Stimulated activated CD4-positive, alpha-beta T cell treated with anti-CD3 and anti-CD28 coated beads, TNF-alpha, amount 100 ng/mL, for 1 hour (primary cell): ENCODE measurements at places on chromosomes 12 and 14.

DNA sequence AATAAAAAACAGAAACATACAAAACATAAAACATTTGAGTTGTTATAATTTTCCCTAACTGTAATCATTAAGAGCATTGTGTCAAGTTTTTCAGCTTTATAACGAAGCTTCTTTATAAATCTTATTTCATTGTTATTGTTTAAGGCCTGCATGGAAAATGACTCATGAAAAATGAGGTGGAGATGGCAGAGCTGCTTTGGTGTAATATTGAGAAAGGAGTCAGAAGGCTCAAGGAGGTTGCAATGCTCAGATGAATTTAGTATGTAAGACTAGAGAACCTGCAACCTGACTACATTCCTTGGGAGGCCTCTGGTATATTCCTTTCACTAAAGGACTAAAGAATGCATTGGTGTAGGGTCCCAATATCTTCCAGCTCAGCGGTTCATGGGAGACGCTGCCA, 61.5 kb downstream of the TMEM30B start:
- no peak for DNase-seq

DNA sequence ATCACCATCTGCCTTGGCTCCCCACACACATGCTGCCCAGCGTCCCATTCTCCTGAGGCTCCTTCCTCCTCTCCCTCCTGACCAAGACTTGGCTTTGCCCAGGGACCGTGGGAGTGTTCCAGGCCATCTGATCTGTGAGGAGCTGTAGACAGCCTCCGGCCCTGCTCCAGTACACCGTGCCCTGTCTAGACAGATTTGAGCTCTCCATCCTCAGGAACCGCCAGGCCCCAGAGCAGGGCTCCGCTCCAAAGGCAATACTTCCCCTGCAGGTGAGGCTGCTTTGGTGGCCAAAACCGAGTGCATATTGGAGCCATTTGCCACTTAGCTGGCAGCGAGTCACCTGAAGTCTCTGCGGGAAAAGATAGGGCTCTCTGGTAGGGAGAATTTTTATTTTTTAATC, 147.4 kb downstream of the ANO2 start:
- DNase-seq = no peak

DNA sequence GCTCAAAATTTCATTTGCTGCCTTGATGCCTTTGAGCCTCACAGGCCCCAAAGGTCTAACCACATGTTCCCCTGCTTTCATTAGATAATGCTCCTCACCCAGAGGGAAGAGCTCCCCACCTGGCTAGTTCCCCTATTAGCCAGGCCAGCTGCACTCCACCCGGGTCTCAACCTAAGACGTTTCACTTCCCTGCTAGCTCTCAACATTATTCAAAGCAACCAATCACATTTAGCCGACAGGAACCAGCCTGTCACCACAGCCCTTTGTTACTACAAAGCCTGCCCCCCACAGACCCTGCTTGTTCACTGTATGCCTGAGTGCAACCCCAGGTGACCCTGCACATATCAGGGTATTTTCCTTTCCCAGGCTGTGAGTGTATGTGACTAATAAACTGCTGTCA, 78.6 kb downstream of the SLC15A5 start:
- no peak for DNase-seq

DNA sequence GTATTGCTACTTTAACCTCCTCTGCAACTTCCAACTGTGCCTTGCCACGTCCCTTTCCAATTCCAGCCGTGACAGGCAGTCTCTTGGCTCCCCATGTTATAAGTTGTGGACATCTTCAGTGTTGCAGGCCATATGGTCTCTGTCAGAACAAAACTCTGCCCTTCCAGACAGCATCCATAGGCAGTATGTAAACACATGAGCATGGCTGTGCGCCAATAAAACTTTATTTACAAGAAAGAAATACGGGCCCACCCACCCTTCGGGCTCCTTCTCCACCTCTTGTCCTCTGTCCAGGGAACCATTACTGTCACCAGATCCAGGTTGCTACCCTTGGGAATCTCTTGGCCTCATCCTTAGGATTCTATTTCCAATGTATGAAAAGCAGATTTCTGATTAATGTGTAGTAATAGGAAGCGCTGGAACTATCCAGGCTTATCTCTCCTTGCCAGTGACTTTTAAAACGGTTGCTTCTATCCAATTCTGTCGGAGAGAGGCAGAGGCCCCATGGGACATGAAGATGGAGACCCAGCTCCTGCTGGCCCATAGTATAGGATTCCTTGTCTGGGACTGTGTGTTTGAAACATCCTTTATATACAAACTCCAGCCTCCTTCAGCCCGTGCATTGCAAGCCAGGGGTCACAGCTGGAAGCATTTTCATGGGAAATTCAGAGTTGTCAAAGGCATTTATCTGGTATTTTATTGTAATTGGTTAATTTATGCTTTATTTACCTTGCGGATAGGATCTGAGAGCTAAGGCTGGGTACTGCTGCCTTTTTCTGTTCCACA, 114.4 kb downstream of the ZNF664 start:
- DNase-seq = no peak

DNA sequence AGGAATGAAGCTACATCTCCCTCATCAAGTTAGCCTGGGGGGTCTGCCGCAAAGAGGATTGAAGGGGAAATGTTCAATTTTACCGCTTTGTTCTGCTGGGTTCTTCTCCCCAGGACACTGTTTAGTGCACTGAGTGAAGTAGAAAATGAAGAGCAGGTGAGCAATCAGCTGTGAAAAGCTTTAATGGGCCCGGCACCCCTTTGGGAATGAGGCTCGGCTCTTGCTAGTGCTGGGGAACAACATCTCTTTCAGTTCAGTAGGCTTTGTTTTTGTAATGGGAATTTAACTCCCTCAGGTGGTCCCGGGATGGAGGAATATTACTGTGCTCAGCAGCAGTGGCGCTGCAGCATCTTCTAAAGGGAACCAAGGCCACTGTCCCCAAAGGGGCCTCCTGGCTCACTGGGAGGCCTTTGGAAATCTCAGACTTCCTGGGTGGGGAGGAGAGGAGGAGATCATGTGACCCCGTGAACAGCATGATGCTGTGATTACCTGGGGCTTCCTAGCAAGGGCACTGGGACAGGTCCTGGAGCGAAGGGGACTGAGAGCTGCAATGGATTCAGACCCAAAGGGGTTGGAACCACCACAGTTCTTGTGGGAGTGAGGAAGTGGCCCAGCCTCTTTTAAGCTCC, 85.2 kb upstream of the MAX start:
- DNase-seq = no peak

DNA sequence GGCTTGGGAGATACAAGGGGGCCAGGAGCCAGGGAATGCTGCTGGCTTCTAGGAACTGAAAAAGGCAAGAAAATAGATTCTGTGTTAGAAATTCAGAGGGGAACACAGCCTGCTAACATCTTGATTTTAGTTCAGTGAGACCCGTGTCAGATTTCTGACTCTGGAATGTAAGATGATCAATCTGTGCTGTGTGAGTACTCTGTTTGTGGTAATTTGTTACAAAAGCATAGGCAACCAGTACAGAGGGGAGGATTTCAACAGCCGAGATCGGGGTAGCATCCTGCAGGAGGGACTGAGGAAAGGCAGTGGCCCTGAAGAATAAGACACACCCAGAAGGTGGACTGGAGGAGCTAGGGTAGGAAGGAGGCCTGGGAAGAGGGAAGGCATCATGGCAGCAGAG, 410.0 kb upstream of the CCDC196 start:
- no peak for DNase-seq

- no peak for DNase-seq
These were observed 86.4 kb downstream of the SCN8A start for GRCh38 chr12:51677284-51677968.

DNA sequence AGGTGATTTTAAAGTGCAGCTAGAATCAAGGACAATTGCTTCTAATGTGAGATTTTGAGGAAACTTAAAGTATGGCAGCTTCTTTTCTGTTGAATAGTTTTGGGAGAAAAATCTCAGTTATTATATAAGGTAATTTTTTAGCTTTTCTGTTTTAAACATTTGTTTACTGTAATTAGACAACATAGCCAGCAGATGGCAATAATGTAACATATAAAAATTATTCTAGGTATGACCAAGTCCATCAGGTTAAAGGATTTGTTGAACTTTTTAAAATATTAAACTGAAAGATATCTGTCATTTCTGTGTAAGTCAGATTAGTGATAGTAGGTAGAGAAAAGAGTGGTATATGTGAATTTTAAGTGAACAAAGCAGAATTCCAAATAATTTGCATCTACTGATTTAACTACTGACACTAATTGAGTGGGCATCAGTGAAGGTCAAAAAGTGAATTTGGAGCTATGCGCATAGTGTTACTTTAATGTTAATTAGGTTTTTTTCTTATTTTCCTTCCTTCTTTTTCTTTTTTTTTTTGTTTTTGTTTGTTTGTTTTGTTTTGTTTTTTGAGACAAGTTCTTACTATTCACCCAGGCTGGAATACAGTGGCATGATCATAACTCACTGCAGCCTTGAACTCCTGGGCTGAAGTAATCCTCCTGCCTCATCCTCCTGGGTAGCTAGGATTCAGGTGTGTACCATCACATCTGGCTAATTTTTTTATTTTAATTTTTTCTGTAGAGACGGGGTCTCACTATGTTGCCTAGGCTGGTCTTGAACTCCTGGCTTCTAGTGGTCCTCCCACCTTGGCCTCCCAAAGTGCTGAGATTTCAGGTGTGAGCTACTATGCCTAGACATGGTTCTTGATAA, 18.6 kb downstream of the PRORP start:
- no peak for DNase-seq

- DNase-seq = no peak
These were observed 3.2 kb upstream of the BCL11B start for GRCh38 chr14:99275222-99275584.

GRCh38 chr12:28893365-28893764, 255.7 kb upstream of the FAR2 start:
- DNase-seq = no peak

DNA sequence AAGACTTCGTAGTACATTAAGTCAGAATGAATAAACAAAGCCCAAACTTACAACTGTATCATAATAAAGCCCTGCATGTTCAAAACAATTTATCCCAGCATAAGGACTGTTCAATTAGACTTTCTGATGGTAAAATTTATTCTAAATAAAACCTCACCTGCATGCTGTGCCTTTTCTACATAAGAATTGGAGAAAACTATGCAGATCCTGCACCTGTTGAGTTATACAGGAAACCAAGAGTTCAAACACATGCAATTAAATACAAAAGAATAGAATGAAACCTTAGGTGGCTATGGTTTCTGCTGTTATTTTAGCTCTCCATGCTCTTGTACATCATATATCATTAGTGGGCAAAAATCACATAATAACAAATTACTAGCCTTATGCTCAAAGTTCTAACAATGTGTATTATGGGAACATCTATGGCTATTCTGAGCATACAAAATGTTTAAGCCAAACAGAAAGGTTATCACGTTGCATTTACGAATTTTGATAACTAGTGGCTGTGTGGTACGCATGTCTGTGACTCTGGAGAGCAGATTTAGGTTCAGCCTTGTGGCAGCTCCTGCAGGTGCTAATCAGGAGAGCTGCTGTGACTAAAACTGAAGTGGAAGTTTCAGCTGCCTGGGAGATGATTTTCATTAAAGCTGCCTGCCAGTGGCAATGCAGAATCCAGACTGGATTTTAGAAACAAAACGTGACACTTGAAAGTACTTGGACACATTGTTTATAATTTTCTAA, 36.1 kb upstream of the LRFN5 start:
- DNase-seq = no peak

DNA sequence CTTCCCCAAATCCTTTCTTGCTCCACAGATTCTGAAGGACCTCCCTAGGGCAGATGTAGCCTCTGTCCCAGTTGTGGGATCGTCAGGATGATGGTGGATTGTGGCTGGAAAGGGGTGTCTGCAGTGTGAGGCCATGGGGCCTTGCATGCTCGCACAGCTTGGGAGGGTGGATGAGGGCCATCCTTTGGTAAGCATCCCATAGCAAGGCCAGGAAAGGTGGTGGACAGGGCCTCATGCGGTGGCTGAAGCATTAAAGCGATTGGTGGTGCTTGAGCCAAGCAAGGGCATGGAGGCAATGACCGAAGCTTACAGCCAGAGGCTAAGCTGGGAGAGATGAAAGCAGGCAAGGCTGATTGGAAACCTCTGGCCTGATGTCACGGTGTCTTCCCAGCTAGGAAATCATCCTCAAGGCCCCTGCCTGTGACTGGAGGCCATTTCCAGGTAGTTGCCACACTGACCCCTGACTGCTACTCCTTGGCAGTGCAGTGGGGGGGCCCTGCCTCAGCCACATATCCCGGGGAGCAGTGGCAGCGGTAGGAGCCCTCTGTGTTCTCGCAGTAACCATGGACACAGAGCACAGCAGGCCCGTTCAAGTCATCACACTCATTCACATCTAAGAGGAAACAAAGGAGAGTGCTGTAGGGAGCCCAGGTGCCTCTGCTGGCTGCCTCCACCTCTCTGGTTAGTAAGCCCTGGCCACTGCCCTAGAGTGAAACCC, 7.0 kb downstream of the ISCA2 start:
- DNase-seq = no peak

DNA sequence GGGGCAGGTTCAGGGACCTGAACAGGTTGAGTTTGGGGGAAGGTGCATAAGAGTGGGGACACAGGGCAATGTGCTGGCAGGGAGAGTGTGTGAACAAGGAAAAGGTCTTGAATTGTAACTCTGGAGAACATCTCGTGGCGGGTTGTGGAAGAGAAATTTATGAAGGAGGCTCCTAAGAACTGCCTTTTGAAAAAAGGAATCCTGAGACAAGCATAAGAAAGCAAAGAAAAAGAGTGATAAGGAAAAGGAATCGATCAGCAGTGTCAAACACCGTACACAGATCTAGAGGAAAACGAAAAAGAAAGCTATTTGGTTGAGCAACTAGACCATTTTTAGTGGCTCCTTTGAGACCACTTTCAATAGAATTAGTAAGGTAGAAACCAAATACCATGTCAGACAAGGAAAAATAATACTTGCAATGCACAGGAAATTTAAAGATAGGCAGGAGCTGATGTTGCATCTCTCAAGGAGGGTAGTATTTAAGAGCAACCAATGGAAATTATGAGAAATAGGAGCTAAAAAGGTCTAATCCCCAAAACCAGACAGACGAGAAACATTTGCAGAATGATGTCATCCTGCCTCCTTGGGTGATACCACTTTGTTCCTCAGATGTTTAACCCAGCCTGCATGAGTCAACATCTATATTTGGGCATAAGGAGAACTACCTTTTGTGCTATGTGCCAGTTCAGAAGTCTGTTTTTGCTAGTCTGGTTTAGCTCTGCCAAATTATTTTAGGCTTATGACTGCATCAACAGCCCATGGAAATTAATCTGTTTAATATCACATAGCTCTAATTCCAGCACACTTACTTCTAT, 64.5 kb upstream of the STK38L start:
- DNase-seq = no peak

- no peak for DNase-seq
These were observed 231.2 kb downstream of the ETNK1 start for GRCh38 chr12:22856178-22856577.

- DNase-seq = no peak
These were observed 5.2 kb upstream of the ST8SIA1 start for GRCh38 chr12:22339691-22340090.

- DNase-seq = no peak
These were observed 60.8 kb upstream of the RTRAF start for GRCh38 chr14:51928568-51928967.

- no peak for DNase-seq
These were observed 470.8 kb upstream of the LMO3 start for GRCh38 chr12:17076811-17077210.

GRCh38 chr14:23557946-23558345, 1.9 kb downstream of the THTPA start:
- no peak for DNase-seq
